HAP-1 (cell line): ENCODE measurements at places on chromosomes 5 and 9.

GRCh38 chr5:10307206-10308148 lies at the start of gene CMBL:
CMBL (minus strand) TSS chr5:10307902; CDS start chr5:10290762, 17,140 bp downstream.
- peak; percentile 83 for DNase-seq

DNA sequence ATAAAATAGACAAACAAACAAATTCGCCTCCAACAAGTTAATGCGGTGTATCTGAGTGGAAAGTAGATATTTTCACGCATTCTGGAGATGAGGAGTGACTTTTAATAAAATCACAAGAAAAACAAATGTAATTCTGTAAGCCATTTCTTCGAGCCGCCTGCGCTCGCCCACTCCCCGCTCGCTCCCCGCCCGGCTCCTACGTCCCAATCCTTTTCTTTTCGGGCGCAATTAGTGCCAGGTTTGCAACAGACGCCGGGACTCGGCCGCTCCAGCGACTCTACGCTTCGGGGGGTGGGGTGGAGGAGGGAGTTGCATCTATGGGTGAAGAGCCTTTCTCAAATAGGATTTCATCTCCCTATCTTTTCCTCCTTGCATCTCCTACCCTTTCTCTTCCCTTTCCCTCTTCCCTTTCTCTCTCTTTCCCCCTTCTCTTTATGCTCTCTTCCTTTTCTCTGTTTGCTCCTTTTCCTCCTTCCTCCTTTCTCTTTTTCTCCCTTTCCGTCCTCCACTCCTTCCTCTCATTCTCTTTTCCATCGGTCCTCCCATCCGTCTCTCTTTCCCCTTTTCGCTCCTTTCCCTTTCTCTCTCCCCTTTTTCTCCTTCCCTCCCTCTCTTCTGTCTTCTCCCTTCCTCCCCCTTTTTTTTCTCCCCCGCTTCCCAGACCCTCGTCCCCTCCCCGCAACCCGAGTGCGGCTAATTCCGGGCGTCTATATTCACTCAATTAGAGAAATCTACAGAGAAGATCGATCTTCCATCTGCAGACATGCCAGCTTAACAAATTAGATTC lies 6.1 kb upstream of the OTP start:
- no peak for DNase-seq

DNA sequence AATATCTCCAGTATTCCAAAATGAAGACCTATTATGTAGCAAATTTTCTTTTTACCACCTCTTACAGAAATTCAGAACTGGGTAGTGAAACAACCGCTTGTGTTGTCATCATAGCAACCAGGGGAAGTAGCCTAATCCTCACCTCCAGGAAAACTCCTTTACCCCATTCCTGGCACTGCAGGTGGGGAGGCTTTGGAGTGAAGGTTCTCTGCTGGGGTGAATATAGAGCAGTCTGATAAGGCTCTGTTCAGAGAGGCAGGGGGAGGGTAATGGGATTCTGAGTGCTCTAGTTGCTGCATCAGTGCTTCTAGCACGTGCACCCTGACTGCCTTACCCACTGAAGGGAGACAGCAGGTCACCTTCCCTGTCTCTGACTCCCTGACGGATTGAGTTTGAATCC lies 116.2 kb downstream of the MAN2A1 start:
- DNase-seq = no peak

DNA sequence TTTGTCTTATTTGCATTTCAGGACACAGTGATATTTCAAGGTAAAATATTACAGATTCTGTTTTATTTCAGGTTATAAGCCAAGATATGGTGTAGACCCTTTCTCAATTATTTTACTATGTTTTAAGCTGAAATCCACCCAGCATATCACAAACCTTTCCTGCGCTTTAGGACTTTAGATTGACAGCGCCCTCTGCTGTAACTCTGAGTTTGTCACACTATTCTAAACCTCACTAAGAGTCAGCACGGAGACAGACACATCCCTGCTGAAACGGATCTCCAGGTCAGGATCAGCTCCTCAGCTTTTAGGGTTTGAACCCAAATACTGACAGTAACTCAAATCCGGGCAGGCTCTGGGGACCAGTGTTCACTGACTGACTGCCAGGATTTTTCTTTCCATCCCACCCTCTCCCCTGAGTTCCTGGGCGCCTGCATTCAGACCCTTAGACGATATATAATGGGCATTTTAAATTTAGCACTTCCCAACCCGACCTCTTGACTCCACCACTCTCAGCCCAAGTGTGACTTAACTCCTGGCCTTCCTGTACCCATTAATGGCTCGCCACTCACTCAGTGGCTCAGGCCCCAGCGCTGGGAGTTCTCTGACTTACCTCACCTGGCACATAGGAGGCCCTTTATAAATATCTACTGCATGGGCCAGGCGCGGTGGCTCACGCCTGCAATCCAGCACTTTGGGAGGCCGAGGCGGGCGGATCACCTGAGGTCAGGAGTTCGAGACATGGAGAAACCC lies 33.5 kb downstream of the TLX3 start:
- peak; percentile 71 for DNase-seq

GRCh38 chr5:119570910-119571309 lies 58.4 kb upstream of the FAM170A start:
- no peak for DNase-seq

DNA sequence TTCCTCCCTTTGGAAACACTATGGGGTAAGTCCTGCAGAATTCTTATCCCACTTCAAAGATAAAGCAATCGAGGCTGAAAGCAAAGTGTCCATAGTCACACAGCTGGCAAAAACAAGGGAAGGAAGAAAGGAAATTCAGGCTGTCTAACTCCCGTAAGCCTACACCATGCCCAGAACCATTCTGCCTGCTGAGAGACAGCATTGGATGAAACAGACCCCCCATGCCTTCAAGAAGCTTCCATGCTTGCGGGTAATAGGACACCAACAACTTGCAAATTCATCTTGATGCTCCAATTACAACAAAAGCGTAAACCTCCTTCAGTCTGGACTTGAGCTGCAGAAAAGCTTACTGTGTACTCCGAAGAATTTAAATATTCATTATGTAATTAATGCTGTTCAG lies 181.1 kb upstream of the WWC1 start:
- no peak for DNase-seq

- no peak for DNase-seq
Observed at GRCh38 chr5:168314735-168315411, 23.4 kb downstream of the WWC1 start.

- no peak for DNase-seq
Observed at GRCh38 chr5:122757285-122757684, 17.6 kb upstream of the SNX2 start.

DNA sequence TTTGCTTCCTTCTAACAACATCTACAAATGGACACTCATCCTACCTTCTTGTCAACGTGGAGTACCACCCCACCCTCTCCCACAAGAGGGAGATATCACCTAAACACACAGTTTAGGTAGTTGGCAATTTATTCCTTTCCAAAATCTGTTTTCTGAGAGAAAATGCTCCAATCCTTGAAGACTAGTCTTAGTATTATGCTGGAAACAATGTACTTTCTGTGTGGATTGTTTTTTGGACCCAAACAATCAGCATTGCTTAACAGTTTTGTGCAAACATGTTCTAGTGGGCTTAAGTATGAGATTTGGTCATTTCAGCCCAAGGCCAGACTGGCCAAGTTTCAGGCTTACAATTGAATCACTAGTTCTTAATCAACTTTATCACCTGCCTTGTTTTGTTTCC lies 359.1 kb downstream of the ARHGEF28 start:
- DNase-seq = no peak

- DNase-seq = no peak
Observed at GRCh38 chr5:83632874-83633273, 87.8 kb downstream of the HAPLN1 start.

DNA sequence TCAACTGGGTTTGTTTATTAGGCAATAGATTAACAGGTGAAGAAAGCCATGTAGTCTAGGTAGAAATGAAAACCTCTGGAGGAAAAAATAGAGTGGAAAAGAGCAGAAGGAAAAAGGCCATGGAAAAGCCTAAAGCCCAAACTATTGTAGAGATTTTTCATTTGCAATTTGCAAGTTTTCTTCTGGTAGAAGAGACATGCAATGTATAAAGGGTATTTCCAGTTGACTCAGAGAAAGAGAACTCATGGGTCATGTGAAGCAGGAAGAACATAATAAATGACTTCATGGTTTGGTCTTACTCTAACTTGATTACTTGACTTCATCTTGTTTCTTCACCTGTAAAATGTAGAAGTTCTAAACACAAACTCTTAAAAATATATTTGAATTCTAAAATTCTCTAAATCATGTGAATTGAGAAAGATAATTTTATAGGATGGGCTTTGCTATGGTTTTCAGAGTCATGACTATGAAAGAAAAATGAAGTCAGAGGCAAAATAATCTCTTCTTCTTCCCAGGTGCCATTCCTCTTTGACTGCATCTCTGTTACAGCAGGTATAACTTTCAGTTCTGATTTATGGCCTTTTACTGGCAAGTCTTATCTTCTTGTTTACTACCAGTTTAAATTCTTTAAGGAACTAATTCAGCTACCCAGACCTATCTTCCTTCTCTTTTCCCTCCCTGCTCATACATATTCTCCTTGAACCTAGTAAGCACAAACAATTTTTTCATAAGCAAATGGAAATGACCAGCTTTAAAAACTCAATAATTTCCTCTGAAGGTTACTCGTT lies 47.7 kb upstream of the TMC1 start:
- no peak for DNase-seq

GRCh38 chr5:126115059-126115629 lies 308.1 kb upstream of the GRAMD2B start:
- DNase-seq = no peak

DNA sequence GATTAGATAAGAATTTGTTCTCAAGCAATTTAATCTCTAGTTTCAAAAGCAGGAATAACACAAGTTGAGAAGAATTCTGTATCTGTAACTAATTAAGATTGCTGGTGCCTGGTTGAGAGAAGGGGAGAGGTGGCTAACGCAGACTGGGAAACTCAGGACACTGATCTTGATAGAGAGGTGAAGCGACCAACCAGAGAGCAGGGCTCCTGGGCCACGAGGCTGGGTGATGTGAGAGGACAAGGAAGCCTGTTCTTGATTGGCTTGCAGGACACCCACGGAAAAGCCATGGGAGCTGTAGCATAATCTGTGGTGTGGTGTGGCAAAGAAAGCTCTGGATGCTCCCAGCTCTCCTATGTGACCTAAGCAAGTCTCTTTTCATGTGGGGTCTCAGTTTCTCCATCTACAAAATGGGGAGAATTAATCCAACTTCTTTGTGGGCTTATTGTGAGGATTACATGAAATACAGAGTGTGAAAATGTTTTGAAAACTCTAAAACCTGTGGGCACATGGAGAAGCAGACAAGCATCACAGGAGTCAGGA lies 594.1 kb upstream of the BRINP1 start:
- DNase-seq = no peak

DNA sequence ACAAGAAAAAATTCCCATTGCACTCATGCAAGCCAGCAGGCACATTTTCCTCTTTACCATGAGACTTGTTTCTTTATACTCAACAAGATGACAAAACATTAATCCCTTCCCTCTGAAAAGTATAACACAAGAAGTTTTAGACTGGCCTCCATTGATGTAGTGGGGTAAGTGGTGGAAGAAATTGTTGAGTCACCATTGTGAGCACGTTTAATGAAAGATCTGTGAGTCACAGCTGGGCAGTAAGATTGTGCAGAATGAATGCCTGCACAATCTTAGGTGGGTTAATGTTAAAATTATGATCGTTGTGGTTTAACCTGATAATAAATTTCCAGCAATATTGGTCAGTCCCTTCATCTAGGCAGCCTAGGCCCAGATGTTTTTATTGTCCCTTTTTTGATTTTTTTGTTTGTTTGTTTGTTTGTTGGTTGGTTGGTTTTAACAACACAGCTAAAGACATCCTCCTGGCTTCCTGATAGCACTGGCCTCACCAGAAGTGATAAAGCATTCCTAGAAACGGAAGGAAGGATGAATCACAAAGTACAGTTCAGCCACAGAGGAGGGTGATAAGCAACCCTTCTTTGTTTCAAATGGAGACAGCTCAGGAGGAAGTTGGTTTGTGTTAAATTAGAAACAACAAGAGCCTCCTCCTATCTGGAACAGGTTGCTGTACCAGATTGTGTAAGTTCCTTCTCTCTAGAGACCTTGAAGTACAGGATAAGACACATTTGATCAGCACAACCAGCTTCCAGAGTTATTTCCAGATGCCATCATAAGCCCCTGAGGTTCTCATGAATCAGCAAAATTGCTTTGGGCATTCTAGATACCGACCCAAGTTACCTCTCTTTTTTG lies 40.3 kb downstream of the SLC24A2 start:
- DNase-seq = no peak

DNA sequence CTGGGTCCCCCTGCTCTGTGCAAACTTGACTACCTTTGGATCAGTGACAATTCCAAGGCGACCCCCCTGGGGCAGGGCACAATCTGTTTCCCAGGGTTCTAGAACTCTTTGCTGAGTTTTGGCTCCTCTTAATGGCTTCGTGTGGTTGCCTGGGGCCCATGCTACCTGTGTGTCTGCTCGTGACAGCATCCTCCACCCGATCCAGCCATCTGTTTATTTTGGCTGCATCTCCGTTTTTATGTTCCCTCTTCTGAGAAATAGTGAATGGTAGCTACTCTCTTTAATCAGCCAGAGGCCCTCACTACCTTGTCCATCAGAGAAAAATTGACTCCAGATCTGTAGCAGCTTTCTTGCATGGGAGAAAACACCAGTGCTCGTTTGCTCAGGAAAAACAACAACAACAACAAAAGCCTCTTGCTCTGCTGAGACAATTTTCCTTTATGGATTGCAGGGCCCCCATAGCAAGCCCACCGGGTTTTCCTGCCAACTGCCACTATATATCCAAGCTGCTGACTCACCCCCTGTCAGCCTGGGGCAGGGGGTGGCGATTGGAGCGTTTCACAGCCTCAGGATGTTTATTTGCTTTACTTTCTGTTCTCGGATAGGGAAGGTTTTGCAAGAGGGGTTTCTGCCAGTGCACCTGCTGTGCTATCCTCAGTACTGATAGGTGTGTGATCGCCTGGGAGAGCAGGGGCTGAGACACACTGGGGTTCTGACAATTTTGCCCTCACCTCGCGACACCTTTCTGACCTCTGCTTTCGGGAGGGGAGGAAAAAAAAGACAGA lies 607.8 kb downstream of the BNC2 start:
- no peak for DNase-seq

- no peak for DNase-seq
Observed at GRCh38 chr5:142572006-142572405, 113.9 kb downstream of the FGF1 start.

DNA sequence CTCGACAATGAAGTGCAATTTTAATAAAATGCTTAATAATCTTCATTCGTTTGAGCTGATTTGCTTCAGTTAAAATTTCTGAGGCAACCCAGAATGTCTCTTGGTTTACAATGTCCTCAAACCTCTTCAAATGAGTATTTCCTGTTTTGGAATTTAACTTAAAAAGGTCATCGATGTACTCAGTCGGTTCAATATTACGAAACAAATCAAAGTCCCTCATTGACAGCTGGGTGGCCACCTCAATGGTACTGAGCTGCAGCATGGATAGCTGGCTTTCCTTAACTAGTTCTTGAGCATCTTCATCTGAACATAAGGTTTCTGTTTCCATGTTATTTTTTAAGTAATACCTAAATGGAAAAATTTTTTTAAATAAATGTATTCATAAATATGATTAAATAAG lies 173.3 kb downstream of the RAPGEF6 start:
- DNase-seq = no peak
